ENCODE measurements at places on chromosomes 13 and 19.
A peak's percentile ranks its signal among the peaks of the same experiment; 100 is the strongest.

- no peak for DNase-seq
Measured at GRCh38 chr19:7461841-7462629, 26.8 kb downstream of the PEX11G start.

DNA sequence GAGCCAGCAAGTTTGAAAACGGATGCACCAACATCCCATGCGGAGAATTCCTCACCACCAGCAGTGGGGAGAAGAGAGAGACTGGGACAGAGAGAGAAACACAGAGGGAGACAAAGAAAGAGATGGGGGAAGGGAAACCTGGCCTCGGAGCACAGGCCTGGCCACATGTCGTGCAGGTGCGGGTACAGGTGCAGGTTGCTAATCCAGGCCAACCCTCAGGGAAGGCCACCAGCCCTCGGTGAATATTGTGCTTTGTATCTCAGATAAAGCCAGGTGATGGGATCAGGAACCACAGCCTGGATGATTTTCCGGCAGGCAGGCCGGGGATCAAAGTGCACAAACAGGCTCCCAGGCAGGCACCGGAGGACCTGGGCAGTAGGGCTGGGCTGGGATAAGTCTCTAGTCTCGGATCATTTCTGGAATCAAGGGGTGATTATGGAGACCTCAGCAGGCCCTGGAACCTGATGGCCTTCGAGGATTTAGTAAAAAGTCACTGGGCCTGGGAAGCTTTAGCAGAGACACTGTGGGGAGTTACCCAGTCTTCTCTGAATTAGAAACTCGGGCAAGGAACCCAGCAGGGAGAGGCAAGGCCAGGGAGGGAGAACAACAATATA, 3.7 kb downstream of the GAS6 start:
- DNase-seq, result peak; percentile 80

DNA sequence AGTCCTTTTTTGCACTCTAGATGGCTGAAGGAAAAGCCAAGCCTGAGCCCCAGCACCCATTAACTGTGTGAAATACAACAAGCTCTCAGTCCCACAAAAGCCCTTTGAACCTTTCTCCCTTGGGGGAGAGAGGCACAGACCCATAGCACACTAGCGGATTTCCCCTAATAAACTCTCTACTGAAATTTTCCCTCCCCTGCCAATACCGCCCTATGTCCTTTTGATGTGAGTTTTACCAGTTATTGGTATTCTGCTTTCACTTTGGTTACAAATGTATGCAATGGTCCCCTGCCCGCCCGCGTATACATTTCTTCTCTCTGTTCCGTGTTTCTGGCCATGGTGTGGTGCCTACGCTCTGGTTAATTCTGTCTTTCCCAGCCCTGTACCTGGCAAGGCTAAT, 54.0 kb upstream of the MYO16 start:
- no peak for DNase-seq

DNA sequence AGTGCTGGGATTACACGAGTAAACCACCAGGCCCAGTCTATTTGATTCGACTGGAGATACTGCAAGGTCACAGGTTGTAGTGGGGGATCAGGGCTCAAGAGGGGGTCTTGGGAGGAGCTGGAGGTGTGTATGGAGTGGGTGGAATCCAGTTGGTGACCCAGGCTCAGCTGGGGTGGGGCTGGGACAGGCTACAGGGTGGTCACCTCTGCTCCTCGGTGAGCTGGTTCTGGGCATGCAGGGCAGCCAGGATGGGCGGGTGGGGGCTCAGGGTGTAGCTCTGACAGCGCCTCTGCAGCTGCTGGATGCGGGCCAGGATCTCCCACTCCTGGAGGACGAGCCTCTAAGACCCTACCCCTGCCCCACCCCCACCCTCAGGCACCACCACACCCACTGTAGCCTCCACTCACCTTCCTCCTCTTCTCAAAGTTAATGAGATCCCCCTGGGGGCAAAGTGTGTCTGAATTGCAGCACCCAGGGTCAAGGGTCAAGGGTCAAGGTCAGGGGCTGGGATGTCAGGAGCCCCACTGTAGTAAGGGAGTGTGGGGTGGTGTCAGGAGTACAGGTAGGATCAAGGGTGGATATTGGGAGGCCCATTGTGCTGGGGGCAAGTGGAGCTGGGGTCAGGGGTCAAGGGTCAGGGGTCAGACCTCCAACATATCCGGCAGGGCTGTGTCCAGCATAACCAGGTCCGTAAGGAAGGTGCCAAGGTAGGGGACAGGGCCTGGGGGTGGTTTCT, 17.1 kb downstream of the RGL3 start:
- no peak for DNase-seq

GRCh38 chr19:493391-494170, 2.7 kb upstream of the MADCAM1 start:
- no peak for DNase-seq

DNA sequence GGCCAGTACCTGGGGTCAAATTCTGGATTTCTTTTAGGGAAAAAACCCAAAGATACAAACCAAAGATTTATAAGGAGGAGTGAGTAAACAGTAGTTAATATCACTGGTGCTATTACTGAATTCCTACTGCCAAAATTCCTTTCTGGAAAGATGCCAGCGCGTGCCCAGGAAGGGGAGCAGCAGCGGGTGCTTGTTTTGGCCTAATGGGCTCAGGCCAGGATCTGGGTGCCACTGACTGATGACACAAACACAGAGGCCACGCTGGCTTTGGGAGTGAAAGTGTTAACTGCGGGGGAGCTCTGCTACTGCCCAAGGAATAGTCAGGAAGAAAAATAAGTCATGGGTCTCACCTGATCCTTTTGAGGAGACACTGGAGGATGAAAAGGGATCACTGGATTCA, 61.2 kb downstream of the KLF2 start:
- no peak for DNase-seq

- DNase-seq, result no peak
Measured at GRCh38 chr19:38666663-38667511, 19.4 kb downstream of the ACTN4 start.

DNA sequence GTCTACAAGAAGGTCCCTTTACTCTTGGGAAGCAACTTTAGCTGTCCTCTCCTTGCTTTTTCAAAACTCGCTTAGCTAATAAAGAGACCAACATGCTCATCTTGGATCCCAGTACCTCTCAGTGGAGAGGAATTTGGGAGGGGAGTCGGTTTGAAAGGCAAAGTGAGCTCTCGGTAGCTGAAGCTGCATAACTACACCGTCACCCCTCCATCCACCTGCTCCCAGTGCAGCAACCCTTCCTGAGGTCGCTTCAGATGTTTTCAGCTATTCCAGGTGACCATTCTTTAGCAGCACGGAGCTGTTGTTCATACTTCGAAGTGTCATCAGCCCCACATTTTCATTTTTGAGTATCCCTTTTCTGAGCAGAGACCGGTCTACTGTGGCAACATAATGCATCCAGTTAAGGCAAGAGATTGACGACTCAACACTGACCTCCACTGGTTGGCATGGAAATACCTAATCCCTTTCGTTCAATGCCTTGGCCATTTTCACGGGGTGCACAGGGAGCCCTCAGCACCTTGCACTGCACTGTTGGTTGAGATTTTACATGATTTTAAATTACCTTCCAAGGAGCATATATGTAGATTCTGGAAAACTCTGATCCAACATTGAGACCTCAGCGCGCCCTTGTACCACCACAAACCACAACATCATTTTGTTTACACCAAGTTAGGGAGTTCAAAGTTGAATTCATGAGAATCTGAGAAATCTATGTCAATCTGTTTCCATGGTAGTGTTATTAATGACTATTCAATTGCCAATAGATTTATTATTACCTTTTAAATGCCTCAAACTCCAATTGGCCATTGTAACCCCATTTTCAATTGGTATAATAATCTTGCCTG, 42.2 kb downstream of the DLEU7 start:
- no peak for DNase-seq

DNA sequence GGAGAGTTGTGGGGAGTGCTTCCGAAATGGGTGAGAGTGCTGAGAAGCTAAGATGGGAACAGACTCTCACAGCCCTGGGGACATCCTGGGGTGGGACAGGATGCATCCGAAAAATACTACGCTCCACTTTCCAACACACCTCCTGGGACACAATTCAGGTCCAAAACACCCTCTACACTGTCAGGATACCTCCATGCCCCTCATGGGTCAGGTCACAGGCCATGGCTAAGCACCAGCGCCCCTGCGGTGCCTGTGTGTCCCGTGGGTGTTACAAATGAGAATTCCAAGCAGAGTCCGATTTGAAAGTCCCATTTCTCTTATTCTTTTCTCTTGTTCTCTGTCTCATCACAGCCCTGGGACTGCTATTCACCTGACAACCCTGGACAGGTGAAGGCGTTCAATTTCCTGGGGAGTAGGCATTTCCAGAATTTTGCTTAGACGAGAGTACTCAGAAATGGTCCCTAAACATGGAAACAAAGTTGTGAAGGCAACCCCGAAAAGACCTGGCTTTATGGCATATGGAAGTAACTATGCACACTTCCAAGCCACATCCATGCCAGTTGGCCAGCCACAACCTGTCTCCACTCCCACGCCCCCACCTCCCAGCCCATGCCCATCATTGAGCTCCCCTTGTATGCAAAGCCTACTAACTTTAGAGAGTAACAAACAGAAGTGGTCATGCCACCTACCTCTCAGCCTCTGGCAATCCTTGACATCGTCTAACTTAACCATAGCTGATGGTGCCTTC, 87.9 kb upstream of the ZNF507 start:
- peak; percentile 67 for DNase-seq

DNA sequence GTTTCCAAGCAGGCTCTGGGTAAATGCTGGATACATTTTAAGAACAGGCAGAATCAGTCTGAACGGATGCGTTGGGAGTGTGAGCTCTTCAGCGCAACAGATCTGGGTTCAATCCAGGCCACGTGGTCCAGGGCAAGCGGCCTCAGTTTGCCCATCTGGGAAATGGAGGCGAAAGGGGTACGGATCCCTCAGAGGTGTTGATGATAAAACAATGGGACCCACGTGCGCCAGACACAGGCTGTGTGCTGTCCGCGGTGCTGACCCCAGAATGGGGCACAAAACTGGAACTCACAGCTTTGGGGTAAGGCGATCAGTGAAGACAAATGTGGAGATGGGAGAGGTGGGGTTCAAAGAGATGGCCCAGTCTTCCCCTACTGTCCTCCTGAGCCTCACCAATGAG, 13.1 kb upstream of the PDE4C start:
- no peak for DNase-seq

DNA sequence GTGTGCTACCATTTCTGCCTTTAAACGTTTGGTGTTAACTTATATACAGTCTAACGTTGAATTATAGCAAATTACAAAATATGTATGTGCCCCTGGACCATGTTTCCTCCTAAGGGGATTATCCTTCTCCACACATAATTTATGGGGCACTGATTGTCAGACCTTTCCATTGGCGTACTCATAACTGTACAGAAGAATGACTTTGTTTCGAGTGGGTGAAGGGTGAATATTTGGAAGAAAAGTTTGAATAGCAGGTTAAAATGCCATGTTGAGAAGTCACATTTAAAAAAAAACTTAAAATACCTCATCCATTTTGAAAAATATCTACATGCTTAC, 58.8 kb downstream of the SLC10A2 start:
- DNase-seq, result no peak

- no peak for DNase-seq
Measured at GRCh38 chr13:101481421-101481820, 28.9 kb downstream of the ITGBL1 start.

- no peak for DNase-seq
Measured at GRCh38 chr13:112651311-112651710, 38.5 kb upstream of the ATP11A start.

DNA sequence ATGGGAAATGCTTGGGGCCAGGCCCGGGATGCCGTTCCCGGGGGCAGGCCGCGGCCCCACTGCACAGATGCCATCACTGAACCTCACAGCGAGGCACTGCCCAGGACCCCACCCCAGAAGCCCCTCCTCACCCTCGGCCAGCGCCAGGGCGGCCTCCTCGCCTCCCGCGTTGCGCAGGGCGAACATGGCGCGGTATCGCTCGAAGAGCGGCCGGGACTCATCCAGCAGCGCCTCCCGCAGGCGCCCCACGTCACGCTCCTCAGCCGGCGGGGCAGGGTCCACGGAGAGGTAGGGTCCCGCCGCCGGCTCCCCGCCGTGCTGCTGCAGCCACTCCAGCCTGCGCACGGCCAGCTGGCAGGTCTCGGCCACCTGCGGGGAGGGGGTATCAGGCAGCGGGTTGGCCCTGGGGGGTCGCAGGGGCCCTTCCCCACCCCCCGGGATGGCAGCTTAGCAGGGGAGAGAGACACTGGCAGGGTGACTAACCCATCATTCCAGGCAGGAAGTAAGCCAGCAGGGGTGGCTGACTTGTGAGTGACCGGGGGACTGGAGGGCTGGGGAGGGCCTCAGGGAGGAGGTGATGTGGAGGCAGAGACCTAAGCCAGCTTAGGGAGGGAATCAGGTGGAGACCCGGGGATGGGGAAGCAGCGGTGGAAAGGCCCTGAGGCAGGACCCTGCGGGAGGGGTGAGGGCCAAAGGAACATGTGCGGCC, 8.2 kb downstream of the DOHH start:
- DNase-seq, result no peak

DNA sequence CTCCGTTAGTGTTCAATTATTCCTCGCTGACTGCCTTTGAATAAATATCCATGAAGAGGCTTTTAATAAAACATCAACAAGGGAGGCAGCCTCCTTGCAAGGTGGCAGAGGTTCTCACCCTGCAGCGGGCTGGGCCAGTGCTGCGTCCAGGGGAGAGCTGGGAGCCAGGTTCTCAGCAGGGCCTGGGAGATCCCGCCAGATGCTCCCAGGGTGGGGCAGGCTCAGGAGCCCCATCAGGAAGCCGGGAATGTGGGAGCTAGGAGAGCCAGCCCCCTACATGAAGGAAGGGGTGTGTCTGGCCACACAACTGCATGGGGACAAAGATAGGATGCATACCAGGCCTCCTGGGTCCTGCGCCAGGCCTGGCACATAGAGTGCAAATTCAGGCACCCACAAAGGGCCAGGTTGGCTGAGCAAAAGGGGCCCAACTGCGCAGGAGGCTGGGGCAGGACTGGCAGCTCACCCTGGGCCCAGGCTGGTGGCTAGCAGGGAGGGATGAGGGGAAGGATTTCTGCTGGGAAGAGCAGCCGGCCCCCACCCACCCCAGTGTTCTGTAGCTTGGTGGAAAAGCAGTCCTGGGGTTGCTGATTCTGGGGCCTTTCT, 22.8 kb downstream of the VSTM2B start:
- peak; percentile 82 for DNase-seq

GRCh38 chr19:12485052-12485416, 418 bp upstream of the ZNF709 start:
- DNase-seq, result no peak
